Stimulated activated naive CD4-positive, alpha-beta T cell (primary cell): ENCODE measurements at places on chromosomes 6 and 20.

DNA sequence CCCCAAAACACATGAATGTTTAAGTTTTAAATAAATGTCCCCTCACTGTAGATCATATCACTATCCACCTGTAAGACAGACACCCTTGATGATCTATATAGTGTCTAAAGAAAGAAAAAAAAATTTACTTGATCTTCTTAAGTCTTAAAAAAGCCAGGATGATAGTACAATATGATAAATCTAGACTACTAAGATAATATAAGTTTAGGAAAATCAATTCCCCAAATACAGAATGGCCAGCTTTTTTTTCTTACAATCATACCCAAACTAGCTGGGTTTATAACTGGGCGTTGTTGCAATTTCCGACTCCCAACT lies 14.4 kb downstream of the ZNF217 start:
- no peak for DNase-seq

GRCh38 chr20:47927944-47928343 lies 142.7 kb upstream of the SULF2 start:
- DNase-seq, result no peak

- no peak for DNase-seq
These were observed 18.1 kb upstream of the ASCC3 start for GRCh38 chr6:100899202-100899601.

GRCh38 chr20:44615876-44616603 lies 33.7 kb downstream of the PKIG start:
- DNase-seq, result no peak
